ENCODE measurements at places on chromosomes 1 and 21.

DNA sequence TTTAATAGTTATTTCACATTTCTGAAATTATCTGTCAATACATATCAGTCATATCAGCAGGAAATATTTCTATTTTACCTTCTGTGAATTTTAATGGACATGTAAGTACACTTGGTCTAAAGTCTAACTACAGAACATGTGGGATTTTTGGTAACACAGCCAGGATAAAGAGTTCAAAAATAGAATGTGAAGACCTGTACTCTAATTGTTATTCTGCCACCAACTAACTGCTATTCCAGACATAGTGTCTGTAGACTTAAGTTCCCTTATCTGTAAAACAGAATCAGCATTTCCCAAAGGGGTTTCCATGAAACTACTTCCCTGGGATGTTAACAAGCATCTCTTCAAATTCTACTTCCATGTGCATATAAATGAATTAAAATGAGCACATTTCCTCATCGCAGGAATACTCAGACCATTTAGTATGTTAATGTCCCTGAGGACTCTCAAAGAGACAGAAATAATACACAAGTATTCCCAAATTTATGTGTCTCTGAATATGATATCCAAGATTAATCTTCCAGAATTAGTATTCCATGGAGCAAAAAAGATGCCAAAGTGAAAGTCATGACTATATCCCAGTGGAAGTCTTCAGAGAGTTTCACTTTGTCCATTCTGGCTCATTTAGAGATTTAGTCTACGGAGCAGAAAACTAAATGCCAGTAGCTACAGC is 325.6 kb downstream of the NEGR1 start:
- no peak for DNase-seq

GRCh38 chr21:41119901-41120300 is 48.1 kb upstream of the BACE2 start:
- DNase-seq, result no peak

GRCh38 chr21:44372616-44373015 is 19.2 kb downstream of the TRPM2 start:
- no peak for DNase-seq

- DNase-seq, result no peak
Observed at GRCh38 chr1:7632681-7633080, 138.4 kb upstream of the VAMP3 start.
